ENCODE measurements at places on chromosomes 1 and 21.
A peak's percentile ranks its signal among the peaks of the same experiment; 100 is the strongest.

DNA sequence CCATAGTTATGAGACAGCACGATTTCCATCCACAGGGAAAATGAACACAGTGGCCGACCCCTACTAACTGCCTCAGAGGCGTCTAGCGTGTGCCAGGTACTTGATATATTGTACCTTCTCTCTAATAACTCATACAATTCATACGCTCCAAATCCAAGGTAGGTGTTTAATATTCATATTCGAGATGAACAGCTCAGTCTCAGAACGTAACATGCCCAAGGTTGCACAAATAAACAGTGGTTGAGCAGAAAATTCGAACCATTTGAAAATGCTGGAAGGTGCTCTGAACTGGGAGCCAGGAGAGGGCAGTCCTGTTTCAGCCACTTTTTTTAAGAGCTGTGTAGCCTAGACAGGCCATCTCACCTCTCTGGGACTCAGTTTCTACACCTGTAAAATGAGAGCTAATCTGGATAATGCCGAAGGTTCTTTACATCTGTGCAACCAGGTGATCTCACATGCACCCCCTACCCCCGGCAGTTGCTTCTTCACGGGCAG lies 7.9 kb downstream of the SLC45A3 start:
- no peak for DNase-seq

- no peak for DNase-seq
Observed at GRCh38 chr1:183493540-183494245, 21.4 kb downstream of the SMG7 start.

DNA sequence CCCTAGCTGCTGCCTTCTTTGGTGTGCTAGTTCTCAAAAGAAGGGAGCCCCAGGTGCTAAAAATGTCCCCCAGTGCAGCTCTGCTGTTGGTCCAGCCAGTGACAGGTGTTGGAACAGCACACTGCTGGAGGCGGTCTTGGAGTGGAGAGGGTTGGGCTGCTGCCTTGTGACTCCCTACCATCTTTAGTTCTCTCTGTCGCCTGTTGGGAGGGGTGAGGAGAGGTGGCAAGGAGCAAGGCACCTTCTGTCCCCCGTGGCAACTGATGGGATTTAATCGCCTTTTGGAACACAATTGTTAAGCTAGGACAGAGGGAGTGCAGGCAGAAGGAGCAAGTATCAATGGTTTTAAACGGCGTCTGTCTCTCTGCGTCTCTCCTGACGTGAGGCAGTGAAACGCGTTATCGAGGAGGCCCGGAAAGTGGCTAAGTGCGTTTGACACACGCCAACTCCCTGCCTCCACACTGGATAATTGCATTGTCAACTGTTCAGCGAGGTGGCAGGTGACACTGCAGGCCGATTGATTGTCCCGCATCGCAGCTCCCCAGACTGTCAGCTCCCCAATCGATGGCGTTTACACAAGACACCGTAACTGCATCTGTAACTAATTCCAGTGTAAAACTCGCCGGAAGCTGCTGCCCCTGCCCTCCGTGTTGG lies 34.0 kb downstream of the TMEM53 start:
- no peak for DNase-seq

- peak; percentile 91 for DNase-seq
Observed at GRCh38 chr1:54407404-54408146, 1.4 kb upstream of the SSBP3 start.

DNA sequence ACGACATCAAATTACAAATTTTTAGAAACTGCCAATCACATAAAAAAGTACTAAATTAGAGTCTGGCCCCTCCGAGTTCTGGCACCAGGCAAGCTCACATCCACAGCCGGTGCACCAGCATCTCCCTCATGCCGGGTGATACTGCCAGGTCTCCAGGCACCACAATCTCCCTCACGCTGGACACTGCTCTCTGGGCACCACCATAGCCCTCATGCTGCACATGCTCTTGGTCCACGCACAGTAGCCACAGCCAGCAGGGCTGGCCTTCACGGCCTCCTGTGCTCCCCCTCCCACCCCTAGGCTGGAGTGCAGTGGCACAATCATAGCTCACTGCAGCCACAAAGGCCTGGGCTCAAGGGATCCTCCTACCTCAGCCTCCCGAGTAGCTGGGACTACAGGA lies 65.5 kb downstream of the AKT3 start:
- DNase-seq = no peak

DNA sequence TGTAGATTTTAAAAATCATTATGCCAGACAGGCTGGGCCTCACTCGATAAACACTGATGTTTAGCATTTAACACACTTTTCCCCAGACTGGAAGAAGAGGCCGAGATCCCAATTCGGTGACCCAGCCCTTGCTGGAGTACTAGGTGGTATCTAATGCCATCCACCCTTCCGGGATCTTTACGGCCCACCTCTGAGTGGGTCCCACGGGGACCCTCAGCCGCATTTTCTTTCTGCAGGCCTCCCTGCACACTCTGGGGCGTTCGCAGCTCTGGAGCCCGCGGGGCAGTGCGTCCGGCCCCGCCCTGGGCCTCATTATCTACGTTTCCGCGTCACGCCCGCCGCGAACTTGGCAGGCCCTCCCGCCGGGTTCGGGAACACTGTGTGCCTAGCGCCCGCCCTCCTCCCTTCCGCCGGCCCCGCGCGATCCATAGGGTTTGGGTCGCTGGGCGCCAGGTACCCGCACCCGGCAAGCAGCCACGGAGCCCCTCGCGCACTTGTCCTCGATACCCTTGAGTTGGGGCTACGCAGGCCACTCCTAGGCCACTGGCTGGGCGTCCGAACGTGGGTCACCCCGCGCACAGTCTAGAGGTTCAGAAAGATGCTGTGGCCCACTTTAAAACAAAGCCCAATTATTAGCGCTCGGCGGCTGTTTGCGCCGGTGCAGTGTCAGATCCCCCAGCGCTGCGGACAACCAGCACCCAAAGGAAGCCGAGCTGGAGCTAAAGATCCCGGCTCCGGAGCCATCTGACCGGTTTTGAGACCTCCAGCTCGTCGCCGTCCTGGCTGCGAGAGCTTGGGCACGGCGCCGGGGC lies 950 bp upstream of the EVA1C start:
- DNase-seq = peak; percentile 60

Data from CD4-positive, alpha-beta T cell treated with Interleukin-4 for 4 hours (primary cell).